ENCODE measurements at places on chromosomes 13 and 19. TPM values are rescaled to one million over a fixed set of nuclear protein-coding genes. Genes with fewer than 3 reads are reported as not detected.

The CGB1 gene
- total RNA-seq, result not detected

The ELSPBP1 gene
- total RNA-seq, result not detected

The CD22 gene
- total RNA-seq, result not detected

The MLNR gene
- not detected for total RNA-seq

The ZNF772 gene
- total RNA-seq, result 28.7 TPM

The CLEC17A gene
- total RNA-seq, result under 0.01 TPM

The IGFL1 gene
- not detected for total RNA-seq

The URAD gene
- total RNA-seq, result not detected

The ZNF529 gene
- 9.3 TPM for total RNA-seq

The ZNF146 gene
- 73.4 TPM for total RNA-seq

The CILP2 gene
- under 0.01 TPM for total RNA-seq

The CEACAM1 gene
- total RNA-seq, result not detected
